MG63 (cell line): ENCODE measurements at places on chromosomes 5 and 9. TPM values are rescaled to one million over a fixed set of nuclear protein-coding genes. Genes with fewer than 3 reads are reported as not detected.
A peak's percentile ranks its signal among the peaks of the same experiment; 100 is the strongest.

DNA sequence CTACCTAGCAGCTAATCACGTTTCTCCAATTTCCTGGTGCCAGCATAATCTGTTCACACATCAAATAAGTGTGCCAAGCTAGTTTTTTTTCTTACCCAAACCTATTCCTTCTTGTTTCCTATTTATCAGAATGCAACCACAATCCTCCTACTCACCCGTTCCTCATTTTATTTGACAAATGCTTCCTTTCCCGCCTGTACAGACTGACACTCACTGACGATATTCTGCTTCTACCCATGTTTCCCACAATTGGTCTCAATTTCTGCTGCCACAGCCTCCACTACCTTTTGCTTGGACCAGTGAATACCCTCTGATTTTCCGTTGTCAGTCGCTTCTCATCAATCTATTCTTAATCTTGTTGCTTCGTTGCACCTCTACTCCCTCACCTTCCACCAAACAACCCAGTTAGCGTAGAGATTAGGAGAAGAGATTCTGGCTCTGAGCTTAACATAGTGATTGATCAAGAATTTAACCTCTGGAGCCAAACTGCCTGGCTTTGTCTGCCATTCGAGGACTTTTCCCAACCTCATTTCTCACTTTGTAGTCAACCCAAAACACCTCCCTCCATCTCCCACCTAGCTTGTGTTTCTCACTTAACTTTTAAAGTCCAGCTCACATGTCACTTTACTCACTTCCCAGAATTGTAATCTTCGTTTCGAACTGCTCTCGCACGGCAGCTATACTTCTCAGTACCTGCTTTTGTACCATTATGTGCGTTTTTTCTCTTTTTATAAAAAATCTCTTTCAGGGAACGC lies 729 bp upstream of the TMEM38B start:
- no peak for DNase-seq

GRCh38 chr5:173764332-173765028 lies 123.7 kb upstream of the CPEB4 start:
- DNase-seq: peak; percentile 98

ACSL6 gene
- total RNA-seq: 1.1 TPM in 1 of 2 replicates, not detected in the other

- no peak for DNase-seq
Observed at GRCh38 chr5:61731946-61732314, 399.9 kb downstream of the ZSWIM6 start.

GRCh38 chr9:35945341-35946018 lies 12.5 kb downstream of the OR2S2 start:
- peak; percentile 96 for DNase-seq

DNA sequence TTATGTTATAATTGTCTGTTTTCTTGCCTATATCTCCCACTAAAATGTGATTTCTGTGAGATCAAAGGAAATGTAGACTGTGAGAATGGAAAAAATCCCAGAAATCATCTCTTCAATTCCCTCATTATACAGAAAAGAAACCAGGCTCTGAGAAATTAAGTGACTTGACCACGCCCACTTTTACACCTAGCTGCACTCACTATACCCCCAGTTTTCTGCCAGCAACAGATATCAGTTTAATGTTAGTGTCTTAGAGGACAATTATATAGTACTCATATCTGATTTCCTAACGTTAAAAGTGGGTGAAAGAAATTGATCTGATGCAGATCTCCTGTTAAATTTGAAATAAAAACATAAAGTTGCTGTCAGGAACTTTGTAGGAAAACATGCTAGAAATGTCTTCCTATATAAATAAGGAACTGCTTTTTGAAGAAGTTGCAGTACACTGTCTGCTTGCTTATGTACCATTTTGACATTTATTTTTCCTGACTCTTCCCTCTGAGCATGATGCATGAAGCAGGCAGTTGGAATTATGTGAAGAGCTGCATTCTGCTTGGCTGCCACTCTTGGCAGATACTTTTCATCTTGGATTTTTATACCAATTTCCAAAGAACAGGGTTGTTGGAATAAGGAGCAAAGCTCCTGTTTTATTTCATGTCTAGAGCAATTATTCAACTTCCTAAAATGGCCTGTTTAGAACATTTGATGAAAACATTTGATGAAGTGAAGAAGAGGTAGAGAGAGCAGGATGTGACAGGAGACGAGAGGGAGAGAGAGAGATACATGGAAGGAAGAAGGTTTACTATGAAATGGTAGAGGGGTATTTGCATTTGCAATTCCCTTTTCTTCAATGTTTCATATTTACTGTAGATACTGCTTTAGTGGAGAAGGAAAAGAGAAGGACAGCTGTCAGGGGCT lies 57.3 kb upstream of the RICTOR start:
- DNase-seq: no peak

DNA sequence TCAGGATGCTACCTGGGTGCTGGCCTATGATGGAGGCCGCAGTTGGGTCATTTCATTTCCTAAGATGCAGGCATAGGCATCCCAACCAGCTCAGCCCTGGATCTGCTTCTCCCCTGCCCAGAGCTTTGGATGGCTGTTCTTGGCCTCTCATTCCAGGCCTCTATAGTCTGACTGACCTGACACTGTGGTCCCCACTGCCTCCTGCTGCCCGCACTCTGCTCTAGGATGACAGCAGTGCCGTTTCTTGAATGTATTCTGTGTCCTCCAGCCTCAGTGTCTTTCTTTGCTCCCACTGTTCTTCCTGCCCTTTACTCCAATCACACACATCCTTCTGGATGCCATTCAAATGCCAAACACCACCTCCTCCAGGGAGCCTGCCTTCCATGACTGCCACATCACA lies 235.7 kb downstream of the HSPA4 start:
- DNase-seq: peak; percentile 24

- DNase-seq: peak; percentile 79
Observed at GRCh38 chr5:17180864-17181723, 36.3 kb upstream of the BASP1 start.

GRCh38 chr5:154806176-154806575 lies 44.2 kb downstream of the FAXDC2 start:
- no peak for DNase-seq

DNA sequence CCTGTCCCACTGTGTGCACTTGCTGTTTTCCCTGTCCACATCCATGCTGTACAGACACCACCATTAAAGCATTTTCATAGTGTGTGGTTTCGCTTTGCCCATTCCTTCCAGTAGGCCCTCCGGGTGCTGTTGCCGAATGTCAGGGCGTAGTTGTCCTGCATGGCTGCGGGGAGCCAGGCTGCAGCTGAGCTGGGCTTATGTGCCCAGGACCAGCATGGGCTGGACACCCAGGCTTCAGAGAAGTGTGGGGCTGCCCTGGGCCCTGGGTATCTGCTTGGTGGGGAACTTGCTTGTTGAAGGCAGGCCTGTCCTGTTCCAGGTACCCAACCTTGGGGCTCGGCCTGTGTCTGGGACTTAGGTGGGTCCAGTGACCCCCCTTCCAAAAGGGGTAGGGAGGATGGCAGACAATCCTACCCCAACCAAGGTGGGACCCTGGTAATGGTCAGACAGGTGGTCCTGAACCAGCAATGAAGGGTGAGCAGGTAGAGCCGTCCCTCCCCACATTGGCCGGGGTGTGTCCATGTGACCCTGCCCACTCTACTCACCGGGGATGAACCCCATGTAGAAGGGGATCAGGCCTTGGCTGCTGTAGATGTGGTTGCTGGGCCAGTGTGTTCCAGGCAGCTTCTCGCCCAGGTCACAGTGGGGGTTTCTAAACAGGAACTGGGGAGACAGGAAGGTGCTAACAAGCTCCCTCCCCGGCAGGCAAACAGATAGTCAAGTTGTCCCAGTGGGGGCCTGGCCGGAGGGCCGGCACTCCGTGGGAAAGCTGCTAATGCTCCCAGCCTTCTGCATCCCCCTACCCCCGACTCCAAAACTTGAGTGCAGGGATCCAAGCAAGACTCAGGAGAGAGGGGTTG lies 2.8 kb downstream of the TUBB4B start:
- DNase-seq: no peak
